ENCODE measurements at places on chromosomes 1 and 21.
A peak's percentile ranks its signal among the peaks of the same experiment; 100 is the strongest.

- no peak for DNase-seq
Measured at GRCh38 chr1:43821471-43821870, 112.1 kb upstream of the ARTN start.

DNA sequence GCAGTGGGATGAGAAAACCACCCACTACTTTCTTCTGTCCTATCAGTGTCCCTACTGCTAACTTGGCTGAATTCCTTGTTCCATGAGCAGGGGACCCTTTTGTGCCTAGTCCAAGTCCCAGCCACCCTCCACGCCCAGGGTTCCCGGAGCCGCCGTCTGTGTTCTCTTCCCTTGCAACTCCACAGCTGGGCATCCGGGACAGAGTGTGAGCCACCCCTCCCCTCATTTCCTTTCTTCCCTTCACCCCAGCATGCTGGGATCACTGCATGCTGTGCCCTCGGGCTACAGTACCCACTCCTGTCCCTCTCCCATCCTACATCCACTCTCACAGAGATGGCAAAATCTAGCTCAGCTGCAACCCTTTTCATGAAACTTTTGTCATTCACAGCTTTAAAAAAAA, 44.5 kb downstream of the PGBD5 start:
- DNase-seq: no peak

DNA sequence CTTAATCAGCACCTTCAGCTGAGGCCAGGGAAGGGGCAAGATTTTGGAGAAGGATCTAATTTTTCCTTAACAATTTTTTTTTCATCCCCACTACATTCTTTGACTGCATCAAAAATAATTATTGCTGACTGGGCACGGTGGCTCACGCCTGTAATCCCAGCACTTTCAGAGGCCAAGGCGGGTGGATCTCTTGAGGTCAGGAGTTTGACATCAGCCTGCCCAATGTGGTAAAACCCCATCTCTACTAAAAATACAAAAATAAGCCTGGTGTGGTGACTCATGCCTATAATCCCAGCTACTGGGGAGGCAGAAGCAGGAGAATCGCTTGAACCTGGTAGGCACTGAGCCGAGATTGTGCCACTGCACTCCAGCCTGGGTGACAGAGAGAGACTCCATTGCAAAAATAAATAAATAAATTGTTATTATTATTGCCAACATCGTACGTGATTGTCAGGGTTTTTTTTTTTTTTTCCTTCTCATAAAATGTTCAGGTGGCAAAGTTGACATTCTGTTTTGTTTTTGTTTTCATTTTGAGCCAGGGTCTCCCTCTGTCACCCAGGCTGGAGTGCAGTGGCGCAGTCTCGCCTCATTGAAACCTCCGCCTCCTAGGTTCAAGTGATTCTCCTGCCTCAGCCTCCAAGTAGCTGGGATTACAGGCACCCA, 37.3 kb upstream of the MORC3 start:
- no peak for DNase-seq

DNA sequence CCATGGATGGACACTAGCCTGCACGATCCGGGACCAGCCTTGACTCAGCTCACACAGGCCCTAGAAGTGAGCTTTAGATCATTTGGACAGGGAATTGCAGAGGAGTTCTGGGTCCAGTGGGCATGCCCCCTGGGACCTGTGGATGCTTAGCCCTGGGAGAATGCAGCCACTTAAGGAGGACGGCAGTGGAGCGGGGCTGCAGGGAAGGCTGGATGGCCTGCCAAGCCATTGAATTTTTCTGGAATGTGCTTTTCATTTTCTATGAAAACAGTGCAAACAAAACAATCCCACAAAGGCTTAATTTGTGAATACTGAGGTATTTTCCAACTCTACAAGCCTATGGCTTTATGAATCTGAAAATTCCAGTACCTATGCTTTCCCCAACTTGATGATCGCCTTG, 80.4 kb upstream of the GCLM start:
- DNase-seq: no peak

DNA sequence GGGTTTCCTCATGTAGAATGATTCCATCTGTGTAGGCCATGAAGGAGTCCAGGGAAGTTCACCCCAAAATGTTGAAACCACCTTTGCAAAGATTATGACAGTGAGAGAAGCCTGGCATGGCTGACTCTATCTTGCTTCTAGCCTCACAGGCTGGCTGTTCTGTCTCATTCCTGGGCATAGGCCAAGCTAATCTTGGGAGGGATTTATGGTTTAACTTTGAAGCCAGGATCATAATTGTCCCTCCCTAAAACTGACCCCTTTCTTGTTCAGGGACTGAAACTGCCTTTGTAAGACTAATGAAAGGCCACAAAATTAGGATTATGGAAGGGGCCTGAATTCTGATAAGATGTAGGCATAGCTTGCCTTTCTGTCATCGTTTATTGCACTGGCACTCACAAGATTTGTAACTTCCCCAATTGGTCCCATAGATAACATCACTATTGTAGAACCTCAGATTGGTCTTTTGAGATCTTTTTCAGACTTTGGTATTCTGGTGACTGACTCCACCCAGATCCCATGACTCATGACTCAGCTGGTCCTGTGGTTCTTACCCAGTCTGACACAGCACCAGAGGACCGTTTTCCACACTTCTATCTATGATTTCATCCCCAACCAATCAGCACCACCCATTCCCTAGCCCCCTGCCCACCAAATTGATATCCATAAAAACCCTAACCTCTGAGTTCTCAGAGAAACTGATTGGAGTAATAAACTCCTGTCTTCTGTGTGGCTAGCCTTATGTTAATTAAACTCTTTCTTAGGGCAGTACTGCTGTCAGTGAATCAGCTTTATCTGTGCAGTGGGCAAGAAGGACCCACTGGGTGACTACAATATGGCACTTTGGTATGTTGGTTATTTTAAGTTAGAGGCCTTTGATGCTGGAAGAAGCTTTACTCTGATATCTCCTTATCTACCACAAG, 13.6 kb upstream of the LAMTOR5 start:
- DNase-seq: no peak

GRCh38 chr1:3918966-3919611, 19.0 kb upstream of the C1orf174 start:
- DNase-seq: no peak

GRCh38 chr21:16533692-16534407, 804.1 kb downstream of the USP25 start:
- DNase-seq: no peak

DNA sequence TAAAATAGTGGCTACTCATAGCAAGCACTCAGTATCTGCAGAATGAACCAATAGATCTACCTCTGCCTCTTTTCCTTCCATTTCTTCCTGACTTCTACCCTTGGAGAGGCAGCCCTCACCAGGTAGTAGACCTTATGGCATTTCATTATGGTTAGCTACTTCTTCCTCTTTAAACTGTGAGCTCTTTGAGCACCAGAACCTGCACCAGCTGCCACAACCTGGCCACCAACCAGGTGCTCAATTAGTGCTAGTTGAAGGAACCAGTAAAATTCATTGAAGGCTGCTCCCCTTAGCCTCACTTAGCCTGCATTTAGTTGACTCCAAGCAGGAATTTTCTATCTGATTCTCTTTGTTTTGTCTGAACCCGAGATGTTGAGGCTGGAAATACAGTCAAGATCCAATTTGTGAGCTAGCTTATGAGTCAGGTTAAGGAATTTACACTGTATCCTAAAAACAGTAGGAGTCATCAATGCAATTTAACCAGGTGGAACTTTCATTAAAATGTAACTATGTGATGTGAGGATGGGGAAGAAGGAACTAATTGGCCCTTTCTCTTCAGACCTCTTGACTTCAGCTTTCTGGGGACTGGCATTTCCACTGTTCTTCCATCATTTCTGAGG, 81.5 kb upstream of the UBE2U start:
- DNase-seq: no peak

DNA sequence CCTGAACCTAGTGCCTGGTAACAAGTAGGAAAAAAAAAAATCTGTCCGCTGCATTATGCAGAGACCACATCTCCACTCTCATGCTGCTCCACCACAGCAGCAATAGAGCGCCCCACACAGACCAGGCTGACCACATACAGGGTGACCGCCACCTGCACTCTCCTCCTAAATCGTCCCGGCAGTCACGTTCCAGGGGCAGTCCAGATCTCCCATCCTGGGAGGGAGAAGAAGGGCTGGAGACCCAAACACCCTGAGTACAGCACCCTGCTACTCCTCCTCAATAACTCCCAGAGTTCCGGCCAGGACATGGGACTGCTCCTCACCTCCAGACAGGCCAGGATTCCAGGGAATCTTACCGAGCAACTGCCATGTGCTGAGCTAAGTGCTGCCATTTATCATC, 15.3 kb downstream of the URB1 start:
- no peak for DNase-seq

DNA sequence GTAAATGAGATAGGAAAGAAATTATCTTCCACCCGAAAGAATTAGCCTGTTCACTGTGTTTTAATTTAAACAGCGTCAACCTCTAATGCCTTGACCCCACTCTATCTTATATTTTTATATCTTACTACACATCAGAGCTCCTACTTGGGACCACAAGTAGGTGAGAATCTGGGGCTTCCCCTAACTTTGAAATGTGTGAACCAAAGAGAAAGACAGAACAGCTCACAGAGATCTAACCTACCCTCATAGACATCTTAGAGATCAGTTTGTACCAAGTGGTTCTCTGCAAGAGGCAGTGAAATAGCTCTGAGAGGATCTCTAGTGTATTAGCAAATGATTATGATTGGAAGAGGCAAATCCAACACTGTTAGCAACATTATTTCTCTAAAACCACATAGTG, 31.0 kb upstream of the IFI16 start:
- no peak for DNase-seq

GRCh38 chr1:27883536-27883935, 11.2 kb downstream of the THEMIS2 start:
- no peak for DNase-seq

DNA sequence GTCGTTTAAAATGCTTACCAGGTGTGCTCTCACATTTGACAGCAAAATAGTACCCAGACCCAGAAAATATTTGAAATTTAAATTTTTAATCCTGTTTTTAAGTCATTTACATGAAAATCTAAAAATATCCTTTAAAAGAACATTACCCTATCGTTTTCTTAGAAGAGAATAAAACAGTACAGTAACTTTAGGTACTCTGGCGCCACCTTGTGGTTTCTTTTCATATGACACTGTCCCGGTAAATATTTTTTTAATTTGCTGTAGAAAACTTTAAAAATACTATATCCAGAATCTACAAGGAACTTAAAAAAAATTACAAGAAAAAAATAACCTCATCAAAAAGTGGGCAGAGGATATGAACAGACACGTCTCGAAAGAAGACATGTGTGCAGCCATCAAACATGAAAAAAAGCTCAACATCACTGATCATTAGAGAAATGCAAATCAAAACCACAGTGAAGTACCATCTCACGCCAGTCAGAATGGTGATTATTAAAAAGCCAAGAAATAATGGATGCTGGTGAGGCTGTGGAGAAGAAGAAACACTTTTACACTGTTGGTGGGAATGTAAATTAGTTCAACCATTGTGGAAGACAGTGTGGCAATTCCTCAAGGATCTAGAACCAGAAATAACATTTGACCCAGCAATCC, 129.2 kb downstream of the RGS21 start:
- peak; percentile 61 for DNase-seq

DNA sequence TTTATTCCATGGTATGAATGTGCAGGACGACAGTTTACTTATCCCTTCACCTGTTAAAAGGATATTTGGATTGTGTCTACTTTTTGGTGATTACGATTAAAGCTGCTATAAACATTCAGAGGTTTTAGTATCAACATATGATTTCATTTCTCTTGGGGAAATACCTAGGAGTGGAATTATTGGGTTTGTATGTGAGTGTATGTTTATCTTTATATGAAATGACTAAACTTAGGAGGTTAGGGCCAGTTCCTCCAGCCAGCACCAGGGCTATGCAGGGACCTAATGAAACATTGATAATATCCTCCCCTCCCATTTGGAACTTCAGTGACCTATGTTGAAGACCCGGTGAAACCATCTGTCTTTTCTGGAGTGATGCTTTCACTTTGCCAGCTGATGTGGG, 13.8 kb downstream of the TMEM51 start:
- DNase-seq: no peak

DNA sequence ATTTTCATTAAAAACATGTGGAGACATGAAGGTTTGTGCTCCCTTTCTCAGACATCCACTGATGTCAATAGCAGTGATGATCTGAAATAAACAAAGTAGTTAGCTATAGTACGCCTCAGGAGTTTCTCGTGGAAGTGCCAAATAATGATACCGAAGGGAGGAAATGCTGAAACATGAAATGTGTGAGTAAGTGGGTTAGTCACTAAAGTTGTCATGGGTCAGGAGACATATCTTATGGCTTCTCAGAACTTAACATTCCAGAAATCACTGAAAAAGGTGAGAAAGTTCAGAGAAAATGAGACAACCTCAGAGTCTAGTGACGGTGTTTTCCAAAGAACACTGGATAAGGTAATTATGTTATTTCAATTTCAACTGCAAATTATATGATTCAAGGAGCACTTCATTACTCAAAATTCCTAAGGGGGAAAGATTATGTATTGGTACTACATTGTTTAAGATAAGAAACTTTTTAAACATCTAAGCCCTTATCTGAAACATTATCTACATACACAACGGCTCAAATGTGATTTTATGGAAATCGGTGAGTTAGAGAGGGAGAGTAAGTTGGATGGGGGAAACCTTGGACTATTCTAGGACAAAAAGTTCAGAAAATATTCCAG, 20.6 kb downstream of the NIBAN1 start:
- no peak for DNase-seq

DNA sequence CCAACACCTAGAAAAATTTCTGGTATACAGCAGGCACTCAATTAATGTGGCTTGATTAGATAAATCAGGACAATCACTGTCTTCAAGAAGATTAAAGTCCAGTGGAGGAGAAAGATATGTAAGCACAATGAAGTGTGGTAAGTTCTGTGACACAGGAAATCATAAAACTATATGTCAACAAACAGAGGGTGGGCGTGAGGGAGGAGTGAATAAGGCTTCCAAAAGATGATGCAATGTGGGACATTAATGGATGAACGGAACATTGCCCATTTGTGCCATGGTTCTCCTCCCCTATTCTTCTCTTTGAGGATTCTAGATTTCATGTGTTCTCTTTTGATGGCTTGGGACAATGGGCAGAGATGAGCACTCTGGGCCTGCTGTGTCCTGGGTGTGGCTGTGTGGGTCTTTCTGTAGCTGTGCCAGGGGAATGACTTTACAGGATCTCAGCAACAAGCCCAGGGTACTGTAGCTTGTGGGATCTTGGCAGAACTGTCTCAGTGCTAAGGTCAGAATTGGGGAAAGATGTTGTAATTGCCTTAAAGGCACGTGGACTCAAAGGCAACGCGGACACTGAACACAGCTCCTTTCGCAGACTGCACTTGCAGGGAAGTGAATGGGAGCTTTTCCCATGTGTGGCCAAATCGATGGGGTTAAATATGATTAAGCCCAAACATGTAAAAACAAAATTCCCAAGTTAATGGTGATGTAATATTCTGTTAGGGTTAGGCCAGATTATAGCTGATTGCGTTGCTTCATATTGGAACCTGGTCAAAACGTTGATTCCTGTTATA, 366.9 kb downstream of the TGFB2 start:
- DNase-seq: no peak
